ENCODE measurements at places on chromosomes 1 and 21.

DNA sequence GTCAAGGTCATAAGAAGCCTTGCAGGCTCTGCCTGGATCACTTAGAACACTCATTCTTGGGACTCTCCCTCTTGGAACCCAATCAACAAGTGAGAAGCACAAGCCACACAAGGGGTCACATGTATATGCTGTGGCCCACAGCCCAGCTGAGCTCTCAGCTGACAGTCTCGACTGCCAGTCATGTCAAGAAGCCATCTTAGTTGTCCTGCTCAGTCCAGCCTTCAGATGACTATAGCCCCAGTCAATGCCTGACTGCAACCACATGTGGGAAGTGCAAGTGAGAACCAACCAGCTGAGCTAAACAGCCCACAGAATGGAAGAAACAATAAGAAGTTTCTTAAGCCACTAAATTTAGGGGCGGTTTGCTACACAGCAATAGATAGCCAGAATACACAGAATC, 356.0 kb downstream of the KCNH1 start:
- no peak for DNase-seq

- no peak for DNase-seq
These were observed 1347.2 kb upstream of the B3GALT2 start for GRCh38 chr1:194533641-194534040.

DNA sequence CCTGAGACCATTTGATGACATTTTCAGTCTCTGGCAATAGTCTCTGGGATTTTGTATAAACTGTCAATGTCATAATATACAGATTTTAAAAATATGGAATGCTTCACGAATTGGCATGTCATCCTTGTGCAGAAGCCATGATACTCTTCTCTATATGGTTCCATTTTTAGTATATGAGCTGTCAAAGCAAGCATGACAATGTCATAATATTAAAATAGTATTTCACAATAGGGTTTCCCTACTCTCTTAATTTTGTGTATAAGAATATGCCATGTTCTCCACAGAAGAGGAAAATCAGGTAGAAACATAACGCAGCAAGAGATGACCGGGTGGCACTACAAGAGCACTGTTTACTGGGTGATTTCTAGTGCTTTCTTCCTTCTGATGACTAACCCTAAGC, 8.3 kb upstream of the DIPK1A start:
- DNase-seq, result no peak

GRCh38 chr1:28097100-28097472, 8.7 kb upstream of the EYA3 start:
- no peak for DNase-seq

- DNase-seq, result no peak
These were observed 78.0 kb downstream of the USP1 start for GRCh38 chr1:62514746-62515423.

- DNase-seq, result no peak
These were observed 525.3 kb upstream of the ADGRL4 start for GRCh38 chr1:79531790-79532189.

DNA sequence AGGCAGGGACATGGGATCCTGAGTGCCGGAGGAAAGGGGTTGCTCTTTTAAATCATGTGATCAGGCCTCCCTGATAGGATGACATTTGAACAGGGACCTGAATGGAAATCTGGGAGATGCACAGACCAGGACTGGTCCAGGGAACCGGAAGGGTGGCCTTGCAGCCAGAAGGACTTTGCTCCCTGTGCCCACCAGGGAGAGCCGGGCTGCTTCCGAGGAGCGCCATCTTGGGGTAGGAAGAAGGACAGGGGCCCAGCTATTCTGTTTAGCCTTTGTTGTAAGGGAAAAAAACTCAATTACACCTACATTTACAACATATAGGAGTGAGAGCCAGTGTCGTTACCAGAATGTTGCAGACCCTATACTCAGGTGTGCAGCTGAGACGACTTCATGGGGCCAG, 5.5 kb downstream of the KLHDC7A start:
- no peak for DNase-seq

DNA sequence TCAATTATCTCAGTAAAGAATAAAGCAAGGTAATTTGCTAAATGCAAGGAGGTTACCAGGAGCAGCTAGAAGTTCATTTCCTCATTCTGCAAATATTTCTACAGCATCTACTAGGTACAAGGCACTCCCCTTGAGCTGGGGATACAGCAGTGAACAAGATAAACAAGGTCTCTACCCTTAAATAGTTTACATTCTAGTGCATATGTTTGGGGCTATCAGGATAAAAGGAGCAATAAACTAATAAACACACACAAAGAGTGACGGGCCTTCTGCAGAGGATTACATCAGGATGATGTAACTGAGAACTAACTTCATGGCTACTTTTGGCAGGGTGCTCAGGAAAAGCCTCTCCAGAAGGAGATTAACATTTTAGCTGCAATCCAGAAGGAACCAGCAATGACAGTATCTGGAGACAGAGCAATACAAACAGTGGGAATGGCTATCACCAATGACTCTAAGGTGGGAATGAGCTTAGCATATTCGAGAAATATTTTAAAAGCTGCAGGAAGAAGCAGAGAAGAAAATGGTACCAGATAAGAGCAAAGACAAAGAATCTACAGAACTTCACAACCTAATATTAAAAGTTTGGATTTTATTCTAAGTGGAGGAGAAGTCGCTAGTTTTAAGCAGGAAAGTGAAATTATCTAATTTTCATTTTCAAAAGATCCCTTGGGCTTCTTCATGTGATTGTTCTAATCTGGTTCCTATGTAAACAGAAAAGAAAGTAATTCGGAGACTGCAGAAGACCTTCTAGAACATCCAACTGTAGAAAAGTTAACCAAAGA, 25.8 kb downstream of the TP53BP2 start:
- DNase-seq, result no peak

DNA sequence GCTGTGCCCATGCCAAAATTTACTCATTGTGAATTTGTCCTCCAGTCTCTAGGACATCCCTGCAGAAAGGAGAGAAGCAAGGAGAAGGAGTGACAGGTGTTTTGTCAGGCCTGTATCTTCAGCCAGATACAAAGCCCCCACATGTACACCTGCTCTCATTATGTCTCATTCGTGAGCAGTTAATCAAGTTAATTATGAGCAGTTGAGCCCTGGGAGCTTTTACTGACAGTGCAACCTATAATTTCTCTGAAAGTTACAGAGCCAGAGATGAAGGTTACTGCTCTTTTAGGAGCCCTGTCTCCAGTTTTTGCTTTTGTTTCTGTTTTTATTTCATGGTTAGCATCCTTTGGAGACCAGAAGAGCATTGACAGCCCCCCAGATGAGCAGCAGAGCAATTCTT, 5.0 kb upstream of the ILDR2 start:
- no peak for DNase-seq

DNA sequence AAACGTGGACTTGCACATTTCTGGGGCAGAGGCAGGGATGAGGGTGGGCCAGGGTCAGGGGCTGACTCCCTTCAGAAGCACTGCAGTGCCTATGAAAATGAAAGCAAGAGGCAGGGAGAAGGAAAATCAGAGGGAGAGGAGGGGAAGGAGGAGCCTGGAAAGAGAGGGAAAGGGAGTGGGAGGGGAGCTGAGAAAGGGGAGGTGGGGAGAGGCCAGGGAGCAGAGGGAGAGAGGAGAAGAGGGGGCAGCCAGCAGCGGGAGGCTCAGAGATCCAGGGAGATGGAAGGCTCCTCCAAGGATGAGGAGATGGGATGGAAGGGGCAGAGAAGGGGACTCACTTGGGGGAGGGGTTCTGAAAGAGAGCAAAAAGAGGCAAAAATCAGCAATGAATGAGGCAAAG, 96.3 kb upstream of the KLHDC7A start:
- DNase-seq, result no peak

GRCh38 chr1:9465640-9466039, 73.6 kb upstream of the SLC25A33 start:
- DNase-seq, result no peak

- no peak for DNase-seq
These were observed 49.8 kb downstream of the TPR start for GRCh38 chr1:186325239-186325638.

DNA sequence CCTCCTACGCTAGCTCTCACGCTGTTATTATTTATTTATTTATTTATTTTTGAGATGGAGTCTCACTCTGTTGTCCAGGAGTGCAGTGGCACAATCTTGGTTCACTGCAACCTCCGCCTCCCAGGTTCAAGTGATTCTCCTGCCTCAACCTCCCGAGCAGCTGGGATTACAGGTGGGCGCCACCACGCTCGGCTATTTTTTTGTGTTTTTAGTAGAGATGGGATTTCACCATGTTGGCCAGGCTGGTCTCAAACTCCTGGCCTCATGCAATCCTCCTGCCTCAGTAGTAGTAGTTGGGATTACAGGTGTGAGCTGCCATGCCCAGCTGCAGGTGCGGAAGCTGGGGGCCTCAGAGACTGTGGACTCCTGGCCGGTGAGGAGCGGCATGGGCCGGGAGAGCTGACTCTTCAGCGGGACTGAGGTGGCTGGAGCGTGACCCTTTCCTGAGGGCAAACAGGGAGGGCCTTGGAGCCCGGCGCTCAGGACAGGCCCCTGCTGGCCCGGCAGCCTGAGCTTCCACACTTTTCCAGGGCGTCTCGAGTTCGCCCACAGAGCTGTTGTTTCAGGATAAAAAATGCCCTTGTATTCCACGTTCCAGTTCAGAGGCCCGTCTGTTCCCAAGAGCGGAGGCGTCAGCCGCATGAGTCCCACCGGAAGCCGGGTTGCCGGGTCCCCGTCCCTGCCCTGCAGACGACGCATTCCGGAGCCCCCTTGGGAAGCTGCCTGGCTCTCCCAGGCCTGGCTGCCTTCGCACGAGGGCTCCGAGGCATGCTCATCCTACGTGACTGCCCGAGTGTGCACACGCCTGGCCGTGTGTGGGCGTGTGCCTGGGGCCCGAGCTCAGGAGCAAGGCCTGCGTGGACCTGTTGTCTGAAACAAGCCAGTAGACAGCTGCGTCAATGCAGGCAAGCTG, 126.2 kb downstream of the SIK1 start:
- no peak for DNase-seq

DNA sequence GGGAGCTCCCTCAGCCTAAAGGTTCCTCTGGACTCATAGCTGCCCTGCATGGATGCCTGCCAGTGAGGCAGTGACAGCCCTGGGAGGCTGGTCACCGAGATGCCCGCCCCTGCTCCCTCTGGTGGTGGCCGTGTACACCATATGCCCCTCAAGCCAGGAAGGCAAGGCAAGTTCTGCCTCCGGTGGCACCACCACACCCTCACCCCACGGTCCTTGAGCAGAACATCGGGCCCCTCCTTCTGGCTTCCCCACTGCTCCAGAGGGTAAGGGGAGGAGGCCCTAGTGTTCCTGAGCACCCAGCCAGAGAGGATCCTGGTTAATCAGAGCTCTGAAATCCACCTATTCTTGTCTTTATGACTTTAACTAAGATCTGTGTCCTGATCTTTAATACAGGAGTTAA, 1.5 kb upstream of the S100A14 start:
- DNase-seq, result no peak

GRCh38 chr1:157104598-157105293, 5.1 kb upstream of the ETV3L start:
- no peak for DNase-seq

GRCh38 chr21:38621132-38621531, 122.9 kb upstream of the ERG start:
- no peak for DNase-seq

DNA sequence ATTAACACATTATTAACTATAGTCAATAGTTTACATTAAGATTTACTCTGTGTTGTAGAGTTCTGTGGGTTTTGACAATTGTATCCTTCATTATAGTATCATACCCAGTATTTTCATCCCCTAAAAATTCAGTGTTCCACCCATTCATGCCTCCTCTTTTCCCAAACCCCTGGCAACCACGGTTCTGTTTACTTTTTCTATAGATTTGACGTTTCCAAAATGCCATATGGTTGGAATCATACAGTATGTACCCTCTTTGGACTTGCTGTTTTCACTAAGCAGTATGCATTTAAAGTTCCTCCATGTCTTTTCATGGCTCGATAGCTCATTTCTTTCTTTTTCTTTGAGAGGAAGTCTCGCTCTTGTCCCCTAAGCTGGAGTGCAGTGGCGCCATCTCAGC, 109.5 kb downstream of the LAMC2 start:
- DNase-seq, result no peak

- DNase-seq, result no peak
These were observed 26.0 kb downstream of the S1PR1 start for GRCh38 chr1:101262630-101263348.

GRCh38 chr21:44058652-44058964, 46.5 kb downstream of the TRAPPC10 start:
- DNase-seq, result no peak

DNA sequence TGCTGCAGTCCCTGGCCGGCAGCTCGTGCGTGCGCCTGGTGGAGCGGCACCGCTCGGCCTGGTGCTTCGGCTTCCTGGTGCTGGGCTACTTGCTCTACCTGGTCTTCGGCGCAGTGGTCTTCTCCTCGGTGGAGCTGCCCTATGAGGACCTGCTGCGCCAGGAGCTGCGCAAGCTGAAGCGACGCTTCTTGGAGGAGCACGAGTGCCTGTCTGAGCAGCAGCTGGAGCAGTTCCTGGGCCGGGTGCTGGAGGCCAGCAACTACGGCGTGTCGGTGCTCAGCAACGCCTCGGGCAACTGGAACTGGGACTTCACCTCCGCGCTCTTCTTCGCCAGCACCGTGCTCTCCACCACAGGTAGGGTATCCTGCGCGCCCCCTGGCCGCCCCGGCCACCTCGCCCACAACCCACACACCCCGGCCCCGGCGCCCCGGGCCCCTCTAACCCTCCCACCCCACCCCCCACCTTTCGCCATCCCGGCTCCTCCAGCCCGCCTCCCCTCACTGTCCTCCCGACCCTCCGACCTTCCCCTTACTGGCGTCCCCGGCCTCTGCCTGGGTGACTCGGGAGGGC, 352 bp downstream of the KCNK1 start:
- DNase-seq, result no peak

DNA sequence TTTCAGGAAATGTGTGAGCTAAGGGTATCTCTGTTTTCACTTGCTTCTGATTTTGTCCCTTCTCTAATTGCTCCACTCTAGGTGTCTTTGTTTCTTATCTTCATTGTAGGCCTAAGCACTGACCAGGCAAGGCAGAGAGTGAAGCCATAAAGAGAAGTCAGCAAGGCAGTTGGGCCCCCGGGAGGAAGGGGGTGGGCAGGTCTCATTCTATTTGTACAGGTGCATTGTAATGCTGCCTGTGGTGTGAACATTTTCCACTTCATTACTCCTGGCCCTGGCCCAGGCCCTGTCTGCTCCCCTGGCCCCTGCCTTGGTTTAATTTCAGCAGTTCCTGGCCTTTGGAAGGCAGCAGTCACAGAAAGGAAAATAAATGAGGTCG, 86.4 kb upstream of the JUN start:
- DNase-seq, result no peak

GRCh38 chr1:209686322-209686721, 11.1 kb downstream of the G0S2 start:
- DNase-seq, result no peak
